ENCODE measurements at places on chromosomes 16 and 17. TPM values are rescaled to one million over a fixed set of nuclear protein-coding genes. Genes with fewer than 3 reads are reported as not detected.

DNA sequence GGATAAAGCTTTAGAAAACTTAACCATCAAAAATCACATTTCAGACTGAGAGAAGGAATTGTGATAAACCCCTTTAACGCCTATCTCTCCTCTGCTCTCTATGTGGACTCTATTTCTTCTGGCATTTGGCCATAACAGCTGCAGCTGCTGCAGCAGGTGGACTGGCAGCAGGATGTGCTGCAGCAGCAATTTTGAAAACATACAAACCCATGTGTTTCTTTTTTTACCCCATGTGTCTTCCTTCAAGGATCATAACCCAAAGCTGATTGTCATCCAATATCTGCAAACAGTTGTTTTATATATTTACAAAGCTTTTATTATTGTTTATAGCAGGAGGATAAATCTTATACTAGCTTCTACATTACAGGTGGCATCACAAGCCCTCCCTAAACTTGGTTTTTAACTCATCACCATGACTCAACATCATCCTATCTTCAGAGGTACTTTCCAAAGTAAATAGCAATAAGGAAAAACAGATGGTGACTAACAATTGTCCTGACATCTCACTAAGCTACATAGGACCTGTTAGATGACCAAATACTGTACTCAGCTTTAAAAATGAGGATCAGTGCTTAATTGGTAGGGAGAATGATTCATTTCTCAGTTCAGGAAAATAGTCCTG lies 14.5 kb upstream of the KRTAP9-2 start:
- no peak for DNase-seq

GRCh38 chr16:63453261-63453660 lies 1417.0 kb upstream of the CDH8 start:
- DNase-seq: no peak

GRCh38 chr17:56096026-56096810 lies 57.1 kb upstream of the ANKFN1 start:
- DNase-seq: no peak

DNA sequence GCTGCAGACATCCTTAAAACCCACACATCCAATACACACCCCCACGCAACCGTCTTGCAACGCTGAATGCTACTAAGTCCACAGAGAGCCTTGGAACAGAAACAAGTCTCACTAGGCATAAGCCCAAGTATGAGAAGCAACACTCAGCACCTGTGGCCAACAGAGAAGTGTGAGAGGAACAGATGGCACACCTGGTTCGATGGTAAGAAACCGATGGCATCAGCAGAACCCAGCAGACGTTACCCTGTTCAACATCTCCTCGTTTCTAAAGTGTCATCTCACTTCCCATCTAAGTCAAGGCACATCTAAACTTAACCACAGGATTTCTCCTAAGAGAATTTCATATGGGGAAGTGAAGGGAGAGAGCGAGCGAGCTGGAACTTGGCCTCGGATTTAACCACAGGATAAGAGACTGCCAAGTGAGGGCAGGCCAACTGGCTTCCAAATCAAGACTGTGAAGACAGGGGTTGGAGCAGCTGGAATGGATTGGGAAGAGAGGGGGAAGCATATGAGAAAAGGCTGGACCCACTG lies 41.0 kb downstream of the NXPH3 start:
- DNase-seq: no peak

DNA sequence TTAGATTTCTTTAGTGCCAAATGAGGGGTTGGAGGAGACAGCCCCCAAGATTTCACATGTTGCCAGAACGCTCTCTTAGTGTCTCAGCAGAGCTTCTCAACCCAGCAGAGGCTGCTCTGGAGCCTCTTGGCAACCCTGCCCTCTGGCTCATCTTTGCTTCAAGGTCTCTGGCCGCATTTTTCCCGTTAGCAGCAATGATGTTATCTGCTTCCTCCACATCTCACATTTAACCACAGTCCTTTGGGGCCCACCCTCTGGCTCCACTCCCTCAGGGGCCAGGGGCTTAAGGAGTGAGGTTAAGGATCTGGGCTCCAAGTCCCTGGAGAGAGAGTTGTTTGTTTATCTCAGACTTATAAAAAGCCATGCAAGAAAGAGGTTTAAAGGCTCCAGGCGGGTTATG lies 3.3 kb upstream of the XYLT1 start:
- no peak for DNase-seq

DNA sequence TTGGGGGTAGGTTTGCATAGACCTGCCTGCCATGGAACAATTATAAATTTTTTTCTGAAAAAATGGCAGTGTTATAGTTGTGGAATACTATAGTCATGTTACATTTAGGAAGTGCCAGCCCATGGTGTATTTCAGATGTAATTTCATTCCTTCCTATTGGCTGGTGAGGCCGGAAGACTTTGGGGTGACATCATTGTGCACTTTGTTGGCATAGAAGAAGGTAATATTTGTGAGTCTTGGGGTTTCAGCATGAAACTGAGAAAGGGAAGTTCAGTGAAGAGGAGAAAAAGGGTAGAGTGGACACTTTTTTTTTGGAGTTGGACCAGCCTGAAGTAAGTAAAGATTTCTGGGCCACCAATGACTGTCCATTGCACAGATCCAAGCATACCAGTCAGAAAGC lies 16.0 kb upstream of the HEATR6 start:
- no peak for DNase-seq

- DNase-seq: no peak
Observed at GRCh38 chr17:36933512-36934143, 3.6 kb upstream of the LHX1 start.

Gene SEPTIN1
- 2.3 TPM for total RNA-seq

Gene EMP2
- total RNA-seq: 57.9 TPM

DNA sequence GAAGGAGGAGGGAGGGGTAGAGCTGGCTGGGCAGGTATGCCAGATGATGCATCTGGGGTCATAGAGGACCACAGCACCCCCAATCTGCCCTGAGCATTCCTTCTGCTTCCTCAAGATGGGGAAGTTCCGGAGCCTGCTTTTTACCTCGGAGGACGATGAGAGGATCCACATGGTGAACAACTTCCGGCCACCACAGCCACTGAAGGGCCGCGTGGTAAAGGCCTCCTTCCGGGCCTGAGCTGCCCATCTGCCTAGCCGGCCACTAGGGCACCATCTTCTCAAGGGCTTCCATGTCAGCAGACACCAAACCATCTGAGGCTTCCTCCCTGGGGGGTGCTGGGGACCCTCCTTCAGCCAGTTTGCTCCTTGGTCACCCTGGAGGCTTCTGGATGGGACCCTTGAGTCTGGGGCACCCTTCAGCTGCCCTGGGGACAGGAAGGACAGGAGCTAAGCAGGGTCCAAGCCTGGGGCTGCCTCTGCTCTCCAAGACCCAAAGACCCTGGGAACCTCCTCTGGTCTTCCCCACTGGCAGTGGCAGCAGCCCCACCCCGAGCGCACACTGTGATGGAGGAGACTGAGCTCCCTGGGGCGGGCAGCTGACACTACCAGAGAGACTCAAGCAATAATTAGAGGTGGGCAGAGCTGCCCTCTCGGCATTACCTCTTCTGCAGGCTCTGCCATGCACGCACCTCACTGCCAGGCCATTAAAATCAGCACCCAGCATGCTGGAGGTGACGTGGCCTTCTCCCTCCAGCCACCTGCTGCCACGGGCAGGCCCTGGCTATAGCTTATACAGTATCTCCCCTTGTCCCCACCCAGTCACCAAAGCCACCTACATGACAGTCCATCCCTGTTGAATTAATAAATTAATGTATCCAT lies 9.3 kb downstream of the CA7 start:
- DNase-seq: no peak

All from type B pancreatic cell (in vitro differentiated cells).